ENCODE measurements at places on chromosomes 7 and 10.

DNA sequence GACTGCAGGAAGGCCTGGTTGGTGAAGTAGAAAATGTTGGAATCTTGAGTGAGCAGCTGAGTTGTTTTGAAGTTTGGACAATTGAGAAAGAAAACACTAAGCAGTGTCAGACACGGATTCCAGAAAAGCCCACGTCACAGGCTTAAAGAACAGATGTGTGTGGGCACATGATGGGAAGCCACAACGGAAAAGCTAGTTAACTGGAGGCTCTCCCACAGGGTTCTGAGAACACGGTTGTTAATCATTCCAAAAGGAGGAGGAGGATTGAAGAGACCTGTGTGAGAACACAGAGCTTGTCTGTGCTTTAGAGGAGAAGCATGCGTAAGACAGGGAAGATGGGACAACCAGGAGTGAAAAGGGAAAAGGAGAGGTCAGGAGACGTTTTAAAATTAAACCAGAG lies 42.6 kb downstream of the SHH start:
- no peak for DNase-seq

DNA sequence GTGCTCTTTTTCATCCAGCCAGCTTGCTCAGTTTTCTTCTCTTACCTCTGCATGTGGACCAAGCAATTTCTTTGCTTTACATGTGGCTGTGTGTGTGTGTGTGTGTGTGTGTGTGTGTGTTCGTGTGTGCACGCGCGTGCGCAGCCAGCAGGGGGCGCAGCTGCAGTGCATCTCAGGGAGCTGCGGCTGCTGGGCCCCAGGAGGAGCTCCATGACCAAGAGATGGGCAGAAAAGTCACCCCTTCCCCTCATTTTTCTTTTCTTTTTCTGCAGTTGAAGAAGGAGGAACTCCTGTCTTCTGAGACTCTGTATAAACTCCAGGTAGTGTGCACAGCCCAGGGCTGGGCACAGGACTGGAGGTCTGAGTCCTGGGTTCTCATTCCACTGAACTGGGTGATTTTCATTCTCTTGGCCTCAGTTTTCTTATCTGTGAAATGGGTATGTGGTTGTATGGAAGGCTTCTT lies 41.8 kb downstream of the BLNK start:
- DNase-seq: peak; percentile 79

DNA sequence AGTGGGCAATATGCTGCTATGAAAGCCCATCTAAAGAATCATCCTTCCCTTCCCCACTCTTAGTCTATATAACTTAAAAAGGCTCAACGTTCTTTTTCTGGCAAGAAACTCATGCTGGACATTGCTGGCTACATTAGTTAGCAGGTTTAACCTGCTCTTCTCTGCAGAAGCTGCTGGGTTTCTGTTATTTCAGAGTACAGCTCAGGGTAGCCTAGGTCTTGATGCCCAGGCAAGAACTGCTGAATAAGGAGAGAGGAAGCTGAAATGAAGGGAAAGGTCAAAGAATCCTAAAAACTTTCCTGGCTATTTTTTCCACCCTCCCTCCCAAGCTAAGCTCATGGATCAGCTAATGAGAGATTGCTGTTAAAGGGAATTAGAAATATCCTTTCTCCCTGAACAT lies 79.4 kb downstream of the ANKIB1 start:
- no peak for DNase-seq

DNA sequence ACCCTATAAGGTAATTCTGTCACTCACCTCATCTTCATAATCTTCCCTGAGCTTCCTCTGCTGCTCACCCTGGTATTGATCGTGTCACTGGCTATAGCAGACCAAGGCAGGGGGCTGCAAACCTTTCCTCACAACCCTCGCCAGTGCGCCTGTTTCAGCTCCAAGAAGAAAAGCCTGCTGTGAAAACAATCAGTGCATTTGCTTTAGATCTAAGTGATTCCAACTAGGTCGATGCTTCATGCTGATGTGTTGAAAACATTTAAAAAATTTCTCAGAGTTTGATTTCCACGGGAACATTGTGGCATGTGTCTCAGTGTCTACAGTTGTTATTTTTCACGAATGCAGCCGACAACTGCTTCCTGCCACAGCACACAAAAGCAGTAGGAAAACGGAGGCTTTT lies 27.3 kb downstream of the POU6F2 start:
- DNase-seq: no peak

DNA sequence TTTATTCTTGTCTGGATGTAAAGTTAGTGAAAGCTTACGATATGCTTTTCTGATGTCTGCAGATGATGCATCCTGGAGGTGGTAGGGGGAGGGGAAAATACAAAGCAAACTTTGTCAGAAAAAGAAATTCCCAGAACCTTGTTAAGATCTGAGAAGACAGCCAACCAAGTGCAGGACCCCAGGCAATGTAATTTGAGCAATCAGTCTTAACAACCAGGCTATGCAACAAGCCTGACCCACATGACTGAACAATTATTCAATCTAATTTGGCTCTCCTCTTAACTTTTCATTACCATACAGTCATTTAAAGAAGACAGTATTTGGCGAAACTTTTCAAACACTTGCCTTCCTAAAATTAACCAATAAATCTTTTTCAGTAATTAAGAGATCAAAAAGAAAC lies 74.5 kb downstream of the DNAJC1 start:
- no peak for DNase-seq

DNA sequence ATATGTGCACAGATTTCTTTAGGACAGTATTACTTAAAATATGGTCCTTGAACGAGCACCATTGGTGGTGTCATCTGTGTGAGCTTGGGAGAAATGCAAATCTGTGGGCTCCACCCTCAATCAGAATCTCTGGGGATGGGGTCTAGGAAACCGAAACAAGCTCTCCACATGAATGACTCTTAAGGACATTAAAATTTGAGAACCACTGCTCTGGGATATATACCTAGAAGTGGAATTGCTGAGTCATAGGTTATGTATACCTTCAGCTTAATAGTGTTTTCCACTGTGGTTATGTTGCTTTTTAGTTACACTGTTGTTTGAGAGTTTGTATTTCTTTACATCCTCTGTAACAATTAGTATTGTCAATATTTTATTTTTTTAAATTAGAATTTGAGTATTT lies 24.0 kb downstream of the ZNRF2 start:
- DNase-seq: no peak

DNA sequence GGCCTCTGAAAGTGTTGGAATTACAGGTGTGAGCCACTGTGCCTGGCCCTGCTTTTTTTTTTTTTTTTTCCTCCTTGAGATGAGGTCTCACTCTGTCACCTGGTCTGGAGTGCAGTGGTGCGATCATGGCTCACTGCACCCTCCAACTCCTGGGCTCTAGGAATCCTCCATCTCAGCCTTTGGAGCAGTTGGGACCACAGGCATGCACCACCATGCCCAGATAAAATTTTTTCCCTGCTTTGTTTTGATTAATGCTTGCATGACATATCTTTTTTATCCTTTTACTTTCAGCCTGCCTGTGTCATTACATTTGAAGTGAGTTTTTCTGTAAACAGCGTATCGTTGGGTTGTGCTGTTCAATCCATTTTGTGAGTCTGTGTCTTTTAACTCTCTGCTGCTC lies 97.0 kb downstream of the ANKRD61 start:
- no peak for DNase-seq

- no peak for DNase-seq
These were observed 591.6 kb upstream of the KCND2 start for GRCh38 chr7:119681336-119681735.

GRCh38 chr10:57992321-57993077 lies 275.2 kb downstream of the IPMK start:
- no peak for DNase-seq

- DNase-seq: no peak
These were observed 44.7 kb upstream of the AASS start for GRCh38 chr7:122188785-122189184.

DNA sequence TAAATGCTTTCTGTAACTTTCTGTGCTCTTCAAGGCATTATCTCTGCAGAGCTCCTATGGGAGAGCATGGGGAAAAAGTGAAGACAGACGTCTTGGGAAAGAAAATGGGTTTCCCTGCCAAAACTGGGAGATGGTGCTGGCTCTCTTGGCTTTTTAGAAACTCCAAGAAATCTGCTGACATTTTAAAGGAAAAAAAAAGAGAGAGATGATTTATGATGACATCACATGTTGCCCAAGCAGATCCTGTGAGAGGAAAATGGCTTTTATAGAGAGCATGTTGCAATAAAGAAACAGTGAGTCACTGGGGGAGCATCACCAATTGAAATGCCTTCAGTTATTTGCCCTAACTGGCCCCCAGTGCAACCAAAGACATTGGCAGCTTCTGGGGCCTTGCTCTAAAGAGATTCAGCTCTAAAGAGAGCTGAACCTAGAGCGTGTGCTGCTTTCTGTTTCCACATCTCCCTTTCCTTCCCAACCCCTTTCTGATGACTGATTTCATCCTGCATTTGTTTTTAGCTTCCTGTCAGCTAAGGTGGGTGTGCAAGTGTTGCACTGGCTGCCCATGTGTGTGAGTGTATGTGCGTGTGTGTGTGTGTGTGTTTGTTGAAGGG lies 37.7 kb downstream of the LRMDA start:
- peak; percentile 37 for DNase-seq
